ENCODE measurements at places on chromosomes 4 and X.

GRCh38 chr4:114694770-114695169 is 96.2 kb downstream of the UGT8 start:
- DNase-seq = peak; percentile 54

GRCh38 chr4:81030981-81031791 is 678 bp downstream of the BMP3 start:
- DNase-seq = peak; percentile 48

GRCh38 chr4:141158219-141158618 is 24.9 kb upstream of the RNF150 start:
- DNase-seq = peak; percentile 68

DNA sequence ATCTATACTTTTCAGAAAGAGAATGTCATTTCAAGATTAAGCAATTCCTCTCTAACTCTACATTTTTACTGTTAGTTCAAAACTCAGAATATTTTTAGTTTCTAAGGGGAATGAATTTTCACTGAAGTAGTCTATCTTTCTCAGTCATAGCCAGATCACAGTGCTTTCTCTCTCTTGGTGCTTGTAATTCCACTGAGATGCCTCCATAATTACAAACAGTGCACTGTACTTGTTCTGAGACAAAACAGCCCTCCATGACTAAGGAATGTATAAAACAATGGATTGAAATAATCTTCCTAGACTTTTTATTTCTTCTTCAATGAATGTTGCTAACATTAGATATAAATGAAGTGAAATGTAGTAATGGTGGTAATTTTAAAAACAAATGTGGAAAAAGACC is 603.2 kb upstream of the FAM241A start:
- peak; percentile 50 for DNase-seq

- no peak for DNase-seq
These were observed 14.1 kb downstream of the MAGEB1 start for GRCh38 chrX:30261012-30261411.

DNA sequence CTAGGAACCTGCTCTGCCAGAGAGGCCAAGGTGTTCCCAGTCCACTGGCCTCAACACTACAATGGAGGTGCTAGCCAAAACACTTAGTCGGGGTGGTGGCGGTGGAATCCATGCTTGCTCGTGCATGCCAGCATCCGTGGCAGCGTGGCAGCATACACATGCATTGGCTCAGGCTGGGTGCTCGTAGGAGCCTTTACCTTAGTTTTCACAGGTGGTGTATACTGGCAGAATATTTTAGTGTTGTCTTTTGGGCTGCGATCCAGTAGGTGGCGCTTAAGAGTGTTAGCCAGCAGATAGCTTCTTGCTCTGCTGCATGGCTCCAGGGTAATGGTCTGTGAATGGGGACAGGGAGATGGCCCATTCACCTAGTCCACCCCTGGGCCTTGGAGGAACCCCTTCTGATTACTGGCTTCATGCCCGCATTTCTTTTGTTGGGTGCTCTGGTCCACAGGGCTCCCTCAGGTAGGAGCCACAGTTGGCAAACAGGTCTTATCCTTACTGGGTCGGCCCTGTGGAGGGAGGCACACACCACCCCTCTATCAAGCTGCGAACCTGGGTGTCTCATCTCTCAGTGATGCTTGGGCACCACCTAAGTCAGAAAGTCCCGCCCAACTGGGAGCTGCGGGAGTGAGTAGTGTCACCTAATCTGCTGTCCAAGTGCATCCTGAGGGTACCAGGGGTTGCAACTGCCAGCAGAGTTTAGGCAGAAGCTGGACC is 40.0 kb downstream of the RIPPLY1 start:
- no peak for DNase-seq

- no peak for DNase-seq
These were observed 202.0 kb downstream of the RRAGB start for GRCh38 chrX:55919367-55920221.

- DNase-seq = no peak
These were observed 231.9 kb downstream of the STPG2 start for GRCh38 chr4:97911236-97911906.

GRCh38 chrX:47743504-47743903 is 84.5 kb upstream of the UXT start:
- DNase-seq = peak; percentile 65

DNA sequence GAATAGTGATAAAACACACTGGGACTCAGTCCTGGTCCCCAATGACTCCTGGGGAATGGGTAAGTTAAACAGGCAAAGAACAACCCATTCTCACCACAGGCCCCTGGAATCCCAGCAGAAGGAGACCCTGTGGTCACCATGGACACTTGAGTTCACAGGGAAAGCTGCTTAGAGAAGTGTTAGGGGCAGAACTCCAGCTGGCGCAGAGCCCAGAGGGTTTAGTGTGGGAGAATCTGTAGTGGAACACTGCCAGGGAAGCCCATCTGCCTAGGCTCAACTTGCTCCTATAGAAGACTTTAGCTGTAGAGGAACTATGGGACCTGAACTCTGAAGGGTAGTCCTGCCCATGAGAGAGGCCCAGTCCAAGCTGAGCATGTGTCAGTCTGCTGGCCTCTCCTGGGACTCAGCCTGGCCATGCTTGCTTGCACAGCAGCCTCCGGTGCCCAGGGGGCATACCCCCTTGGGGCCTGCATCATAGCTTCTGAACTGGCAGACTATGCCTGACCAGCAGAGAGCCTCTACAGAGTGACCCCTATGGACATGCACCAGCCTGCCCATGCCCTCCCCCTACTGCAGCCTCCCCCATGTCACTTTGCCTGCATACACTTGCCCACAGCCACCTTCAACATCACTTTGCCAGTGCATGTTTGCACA is 343.5 kb downstream of the IDS start:
- DNase-seq = no peak

DNA sequence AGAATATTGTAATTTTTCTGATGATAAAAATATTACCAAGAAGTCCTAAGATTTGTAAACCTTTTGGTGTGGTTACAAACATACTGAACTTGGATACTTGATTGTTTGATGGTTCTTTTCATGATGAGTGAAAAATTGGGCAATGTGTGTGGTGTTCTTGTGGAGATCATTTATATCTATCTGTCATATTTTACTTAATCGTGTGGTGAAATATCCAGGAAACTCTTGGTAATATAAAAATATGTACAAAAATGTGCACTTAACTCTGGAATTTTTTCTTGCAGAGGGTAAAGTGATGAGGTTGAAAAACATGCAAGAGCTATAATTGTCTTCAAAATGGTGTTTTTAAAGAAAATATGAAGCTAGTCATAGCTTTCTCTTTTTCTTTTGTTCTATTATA is 2.8 kb downstream of the DCUN1D4 start:
- peak; percentile 26 for DNase-seq

DNA sequence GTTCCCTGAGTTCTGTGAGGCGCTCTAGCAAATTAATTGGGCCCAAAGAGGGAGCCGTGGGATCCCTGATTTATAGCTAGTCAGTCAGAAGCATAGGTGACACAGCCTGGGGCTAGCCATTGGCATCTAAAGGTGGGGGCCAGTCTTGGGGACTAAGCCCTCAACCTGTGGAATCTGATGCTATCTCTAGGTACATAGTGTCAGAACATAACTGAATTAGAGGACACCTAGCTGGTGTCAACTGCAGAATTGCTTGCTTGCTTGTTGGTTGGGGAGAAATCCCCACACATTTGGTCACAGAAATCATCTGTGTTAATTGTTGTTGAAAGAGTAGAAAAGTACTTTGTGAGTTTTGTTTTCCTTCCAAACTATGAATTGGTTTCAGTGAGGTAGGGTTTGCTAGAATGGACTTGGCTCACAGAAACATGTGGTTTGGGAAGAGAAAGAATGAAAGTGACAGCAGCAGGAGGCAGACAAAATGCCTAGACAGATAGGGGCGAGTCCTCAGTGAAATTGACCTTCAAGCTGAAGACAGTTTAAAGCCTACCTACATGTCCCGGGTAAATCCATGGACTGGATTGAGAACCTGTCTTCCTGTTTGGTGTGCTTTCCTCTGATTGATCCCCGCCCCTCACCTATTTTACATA is 12.8 kb upstream of the GPR82 start:
- DNase-seq = no peak

DNA sequence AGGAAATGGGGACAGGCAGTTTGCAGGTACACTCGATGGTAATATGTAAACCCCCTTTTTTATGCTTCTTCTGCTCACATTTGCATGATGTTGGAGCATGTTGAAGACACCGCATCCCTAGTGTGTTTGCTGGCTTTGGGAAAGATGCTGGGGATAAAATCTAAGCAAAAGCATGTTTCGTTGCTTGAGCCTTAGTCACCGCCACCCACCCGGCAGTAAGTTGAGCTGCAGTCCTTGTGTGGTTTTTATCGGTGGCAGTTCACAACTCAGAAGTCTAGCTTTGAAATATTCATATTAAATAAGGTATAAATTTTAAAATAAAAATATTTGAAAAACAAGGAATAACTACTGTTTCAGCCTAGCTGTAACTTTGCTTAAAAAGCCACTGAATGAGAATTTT is 21.7 kb upstream of the MND1 start:
- DNase-seq = peak; percentile 42
